ENCODE measurements at places on chromosomes 1 and 21. TPM values are rescaled to one million over a fixed set of nuclear protein-coding genes. Genes with fewer than 3 reads are reported as not detected.

- DNase-seq: no peak
Observed at GRCh38 chr21:34865400-34866241, 183.5 kb downstream of the RUNX1 start.

GRCh38 chr1:25161981-25162380, 70.3 kb downstream of the SYF2 start:
- no peak for DNase-seq

GRCh38 chr1:185049670-185050069, 4.3 kb downstream of the RNF2 start:
- no peak for DNase-seq

The KCNJ9 gene
- total RNA-seq: not detected

- no peak for DNase-seq
Observed at GRCh38 chr21:41630249-41630648, 122.3 kb upstream of the TMPRSS2 start.

Measured in left lung (tissue), 14 donors.